ENCODE measurements at places on chromosomes 5 and 9.

GRCh38 chr9:135088979-135089847 is 1.7 kb downstream of the OLFM1 start:
- no peak for DNase-seq

DNA sequence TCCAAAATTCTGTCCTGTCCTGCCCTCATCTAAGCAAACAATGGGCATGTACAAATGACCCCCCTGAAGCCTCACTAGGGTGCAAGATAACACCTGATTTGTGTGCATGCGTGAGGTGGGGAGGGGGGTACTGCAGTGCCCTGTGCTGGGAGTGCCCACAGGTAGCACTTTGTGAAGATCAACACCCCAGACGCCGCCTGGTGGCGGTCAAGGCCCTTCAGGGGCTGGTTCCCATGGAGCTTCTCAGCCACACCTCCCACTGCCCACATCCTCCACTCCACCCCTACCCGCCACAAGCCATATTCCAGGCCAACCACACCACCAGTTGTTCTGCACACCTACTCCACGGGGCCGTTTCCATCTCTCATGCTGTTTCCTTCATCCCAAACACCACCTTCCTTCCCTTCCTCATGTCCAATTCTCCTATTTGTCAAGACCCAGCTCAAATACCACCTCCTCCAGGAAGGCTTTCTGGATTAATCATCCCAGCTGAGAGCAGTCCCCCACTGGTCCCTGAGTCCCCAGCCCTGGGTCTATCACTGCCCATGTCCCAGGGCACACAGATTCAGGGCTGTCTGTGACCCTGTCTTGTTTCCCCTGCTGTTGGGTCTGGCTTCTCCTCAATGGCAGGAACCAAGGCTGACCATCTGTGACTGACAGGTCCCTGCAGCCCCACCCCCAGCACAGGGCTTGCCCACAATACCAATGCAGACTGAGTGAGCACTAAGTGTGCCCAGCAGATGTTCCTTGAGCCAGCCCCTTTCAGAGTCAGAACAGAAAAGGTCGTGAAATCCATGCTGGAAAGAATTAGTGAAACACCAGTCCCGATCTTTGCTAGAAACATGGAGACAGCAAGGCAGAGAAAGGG is 178.4 kb downstream of the PAX5 start:
- peak; percentile 43 for DNase-seq

GRCh38 chr5:91381239-91381773 is 1.8 kb downstream of the ARRDC3 start:
- DNase-seq = no peak

DNA sequence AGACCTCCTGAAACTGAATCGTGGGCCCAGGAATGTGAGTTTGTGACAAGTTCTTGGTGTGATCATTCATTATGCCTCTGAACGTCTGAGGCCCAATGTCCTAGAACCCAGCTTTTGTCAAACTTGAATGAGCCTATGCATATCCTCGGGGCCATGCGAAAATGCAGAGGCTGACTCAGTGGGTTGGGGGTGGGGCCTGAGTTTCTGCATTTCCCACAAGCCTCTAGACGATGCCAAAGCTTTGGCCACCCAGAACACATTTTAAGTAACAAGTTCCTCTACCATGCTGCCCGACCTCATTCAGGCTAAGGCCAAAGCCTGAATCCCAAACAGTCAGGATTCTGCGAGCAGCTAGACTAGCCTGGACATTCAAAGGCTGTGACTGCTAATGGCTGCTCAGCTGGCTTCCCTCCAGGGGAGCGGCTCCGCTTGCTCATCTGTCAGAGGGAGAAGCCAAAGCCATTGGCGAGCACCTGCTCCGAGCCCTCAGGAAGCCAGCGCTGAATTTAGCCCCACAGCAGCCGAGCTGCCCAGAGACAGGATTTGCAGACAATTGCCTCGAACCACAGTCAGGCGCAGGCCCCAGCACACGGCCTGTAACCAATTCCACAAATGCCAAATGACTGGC is 177.5 kb downstream of the ZDHHC21 start:
- no peak for DNase-seq

All from ELR (cell line).